SW 1271 (cell line): ENCODE measurements at places on chromosomes 11 and 22.

DNA sequence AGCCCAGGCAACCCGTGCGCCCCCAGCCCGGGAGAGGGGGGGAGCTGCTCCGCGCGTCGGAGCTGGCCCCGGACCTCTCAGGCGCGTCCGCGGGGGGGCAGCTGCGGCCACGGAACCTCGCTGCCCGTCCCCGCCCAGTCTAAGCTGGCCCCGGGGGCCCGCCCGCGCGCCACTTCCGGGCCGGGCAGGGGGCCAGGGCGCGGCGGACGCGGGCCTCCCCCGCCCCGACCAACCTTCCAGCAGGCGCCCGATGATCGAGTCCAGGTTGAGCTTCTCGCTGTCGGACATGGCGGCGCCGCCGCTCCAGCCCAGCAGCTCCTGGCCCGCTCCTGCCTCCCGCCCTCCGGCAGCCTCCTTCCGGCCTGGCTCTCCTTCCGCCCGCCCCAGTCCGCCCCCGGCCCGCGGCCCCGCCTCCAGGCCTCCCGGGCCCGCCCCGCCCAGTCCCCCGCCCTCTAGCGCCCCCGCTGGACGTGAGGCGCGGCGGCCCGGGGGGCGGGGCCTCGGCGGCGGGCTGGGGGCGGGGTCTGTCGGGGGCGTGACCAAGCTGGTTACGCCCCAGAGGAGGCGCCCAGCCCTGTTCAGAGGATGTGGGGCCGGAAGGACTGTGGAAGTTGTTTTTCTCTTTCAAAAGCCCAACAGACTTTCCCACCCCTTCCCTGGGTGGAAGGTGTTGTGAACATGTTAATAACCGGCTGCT lies at the start of gene PPP1CA:
TSS of gene PPP1CA (minus strand) at position 364 of the 697 bp plus-strand sequence. CDS start at position 288, 76 bp downstream.
- peak; percentile 70 for DNase-seq

GRCh38 chr11:32775908-32776307 lies 18.6 kb downstream of the CCDC73 start:
- DNase-seq = no peak

GRCh38 chr22:31896472-31896871 lies 47.9 kb upstream of the YWHAH start:
- DNase-seq = no peak

DNA sequence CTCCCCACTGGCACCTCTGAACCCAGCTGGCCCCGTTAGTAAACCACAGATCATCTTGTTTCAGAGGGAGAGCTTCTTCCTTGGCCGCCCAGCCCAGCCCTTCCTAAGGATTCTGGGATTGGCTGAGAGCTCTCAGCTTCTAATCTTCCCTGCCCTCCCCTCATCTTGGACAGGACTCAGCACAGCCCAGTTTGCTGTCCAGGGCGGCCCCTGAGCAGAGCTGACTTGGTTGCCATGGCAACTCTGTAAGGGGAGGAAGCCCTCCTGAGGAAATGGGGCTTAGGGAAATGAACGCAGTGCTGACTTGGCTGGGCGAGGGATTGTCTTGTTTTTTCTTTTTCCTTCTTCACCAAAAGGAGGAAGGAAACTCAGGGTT lies 4.6 kb downstream of the APOL4 start:
- no peak for DNase-seq

DNA sequence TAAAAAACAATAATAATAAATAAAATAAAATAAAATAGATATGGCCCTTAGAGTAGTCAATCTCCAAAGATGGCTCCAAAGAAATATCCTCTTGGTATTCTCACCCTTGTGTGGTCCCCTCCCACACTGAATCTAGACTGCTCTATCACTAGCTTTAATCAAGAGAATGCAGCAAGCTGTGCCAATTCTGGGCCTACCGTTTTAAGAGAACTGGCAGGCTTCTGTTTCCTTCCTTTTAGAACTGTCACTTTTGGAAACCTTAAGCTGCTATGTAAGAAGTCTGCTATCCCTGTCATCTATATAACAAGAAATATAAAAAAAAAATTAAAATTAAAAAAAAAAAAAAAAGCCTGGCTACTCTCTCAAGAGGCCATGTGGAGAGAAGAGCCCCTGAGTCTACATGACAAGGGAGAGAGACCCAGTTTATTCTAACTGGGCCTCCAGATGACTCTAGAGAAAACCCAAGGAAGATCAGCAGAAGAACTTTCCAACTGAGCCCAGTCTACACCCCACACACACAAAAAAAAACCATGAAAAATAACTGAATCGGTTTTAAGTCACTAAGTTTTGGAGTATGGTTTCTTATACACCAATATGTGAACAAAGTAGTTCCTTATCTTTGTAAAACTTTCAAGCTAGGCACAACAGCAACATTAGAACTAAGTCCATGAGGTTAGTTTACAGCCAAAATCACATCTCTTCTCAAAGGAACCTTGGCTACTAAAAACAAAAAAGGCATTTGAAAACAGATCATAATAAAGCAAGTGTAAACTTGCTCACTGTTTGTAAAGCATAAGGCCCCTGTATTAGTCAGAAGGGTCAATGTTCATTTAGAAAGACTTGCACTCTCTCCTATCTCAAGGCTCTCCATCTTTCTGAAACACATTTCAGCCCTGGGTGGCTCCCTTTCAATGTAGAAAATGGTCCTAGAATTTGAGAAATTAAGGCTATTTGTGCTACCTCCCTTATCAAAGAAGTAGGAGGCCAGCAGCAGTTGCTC lies 67.3 kb downstream of the AMBRA1 start:
- no peak for DNase-seq

DNA sequence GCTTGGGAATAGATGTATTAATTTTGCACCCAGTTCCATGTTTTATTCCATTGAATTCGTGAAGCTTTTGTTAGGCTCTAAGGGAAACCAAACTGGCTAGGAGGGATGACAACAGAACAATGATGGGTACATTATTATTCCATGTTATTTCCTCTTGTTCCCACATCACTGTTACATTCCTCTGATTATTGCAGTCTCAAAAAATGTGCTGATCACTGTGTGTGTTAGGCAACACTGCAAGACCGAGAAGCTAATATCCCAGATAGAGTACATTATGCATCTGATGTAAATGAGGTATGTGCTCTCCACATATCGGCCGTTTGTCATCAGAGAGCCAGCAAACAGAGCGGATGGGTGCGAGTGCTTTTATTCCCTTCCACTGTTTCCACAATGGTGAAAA lies 327.9 kb downstream of the SOX6 start:
- no peak for DNase-seq

DNA sequence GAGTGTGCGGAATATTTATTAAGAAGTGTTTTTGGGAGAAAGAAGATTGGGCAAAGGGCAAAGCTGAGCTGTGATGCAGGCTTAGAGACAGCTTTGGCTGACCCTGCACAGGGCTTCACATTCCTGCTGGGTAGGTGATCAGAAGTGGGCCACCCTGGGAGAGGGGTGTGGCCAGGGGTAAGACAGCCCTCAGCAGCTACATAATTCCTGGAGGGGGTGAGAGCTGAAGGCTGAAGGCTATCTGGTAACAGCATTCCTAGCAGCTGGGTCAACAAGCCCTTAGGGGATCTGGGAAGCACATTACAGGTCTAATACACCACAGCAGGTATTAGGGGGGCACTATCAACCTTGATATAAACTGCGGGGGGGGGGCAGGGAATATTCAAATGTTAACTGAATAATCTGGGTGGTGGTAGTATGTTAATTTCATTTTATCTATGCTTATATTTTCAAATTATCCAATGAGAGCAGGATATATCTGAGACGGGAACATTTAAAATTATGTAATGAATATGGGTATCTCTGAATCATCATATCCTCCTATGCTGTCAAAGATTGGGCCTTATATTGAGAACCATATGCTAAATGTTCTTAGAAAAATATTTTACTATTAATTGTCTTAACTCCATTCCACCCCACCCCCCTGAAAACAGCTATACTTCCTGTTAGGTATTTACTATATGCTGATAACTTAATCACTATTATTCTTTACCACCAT lies 5.9 kb downstream of the OOSP1 start:
- DNase-seq = no peak

- DNase-seq = no peak
Measured at GRCh38 chr11:34510218-34510617, 3.4 kb downstream of the ELF5 start.

DNA sequence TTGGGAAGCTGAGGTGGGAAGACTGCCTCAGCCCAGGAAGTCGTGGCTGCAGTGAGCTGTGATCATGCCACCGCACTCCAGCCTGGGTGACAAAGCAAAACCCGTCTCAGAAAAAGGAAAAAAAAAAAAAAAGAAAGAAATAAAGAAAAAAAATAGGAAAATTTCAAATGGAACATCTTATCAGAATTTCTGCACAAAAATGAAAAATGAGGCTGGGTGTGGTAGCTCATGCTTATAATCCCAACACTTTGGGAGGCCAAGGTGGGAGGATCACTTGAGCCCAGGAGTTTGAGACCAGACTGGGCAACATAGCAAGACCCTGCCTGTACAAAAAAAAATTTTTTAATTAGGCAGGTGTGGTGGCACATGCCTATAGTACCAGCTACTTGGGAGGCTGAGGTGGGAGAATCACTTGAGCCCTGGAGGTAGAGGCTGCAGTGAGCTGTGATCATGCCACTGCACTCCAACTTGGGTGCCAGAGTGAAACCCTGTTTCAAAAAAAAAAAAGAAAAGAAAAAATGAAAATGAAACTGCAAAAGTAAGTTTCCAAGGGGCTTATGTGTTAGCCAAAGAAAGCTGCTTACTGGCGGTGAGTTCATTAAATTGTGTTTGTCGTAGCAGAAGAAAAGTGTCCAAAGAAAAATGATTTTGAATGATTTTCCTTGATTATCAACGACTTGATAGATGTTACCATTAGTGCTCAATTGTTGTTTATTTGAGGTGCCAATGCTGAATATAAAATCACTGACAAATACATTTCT lies 7.5 kb upstream of the CRKL start:
- DNase-seq = no peak
